ENCODE measurements at places on chromosomes 1 and 21.

- no peak for DNase-seq
These were observed 64.6 kb upstream of the TARBP1 start for GRCh38 chr1:234543442-234544086.

- peak; percentile 3 for DNase-seq
These were observed 98.0 kb downstream of the WDR4 start for GRCh38 chr21:42781150-42781970.

DNA sequence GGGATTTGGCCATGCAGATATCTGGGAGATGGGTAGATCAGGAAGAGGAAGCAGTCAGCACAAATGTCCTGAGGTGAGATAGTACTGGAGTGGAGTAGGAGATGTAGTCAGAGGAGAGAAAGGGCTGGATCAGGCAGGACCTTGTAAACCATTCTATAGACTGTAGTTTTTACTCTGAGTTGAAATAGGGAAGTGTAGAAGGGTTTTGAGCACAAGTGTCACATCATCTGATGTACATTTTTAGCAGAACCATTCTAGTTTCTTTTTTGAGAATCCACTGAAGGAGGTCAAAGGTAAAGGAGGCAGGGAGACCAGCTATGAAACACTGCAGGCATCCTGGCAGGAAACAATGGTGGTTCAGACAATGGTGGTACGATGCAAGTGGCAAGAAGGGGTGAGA lies 194.6 kb upstream of the RRP15 start:
- DNase-seq, result no peak

DNA sequence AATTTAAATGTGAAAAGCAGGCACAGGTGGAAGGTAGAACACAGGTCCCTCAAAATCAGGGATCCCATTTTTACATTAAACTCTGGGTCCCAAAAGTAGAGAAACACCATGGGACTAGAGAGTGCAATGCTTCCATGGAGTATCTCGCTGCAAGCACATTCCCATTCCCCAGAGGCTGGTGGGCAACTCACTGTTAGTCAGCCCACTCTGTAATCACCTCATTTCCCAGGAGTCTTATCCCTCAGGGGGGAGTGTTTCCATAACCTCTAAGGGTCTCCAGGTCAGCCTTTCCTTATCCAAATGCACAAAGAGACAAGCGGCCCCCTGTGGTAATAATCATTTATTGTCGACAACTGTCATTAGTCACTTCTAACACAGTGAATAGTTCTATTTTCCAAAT lies 490.1 kb upstream of the LRRC7 start:
- no peak for DNase-seq

DNA sequence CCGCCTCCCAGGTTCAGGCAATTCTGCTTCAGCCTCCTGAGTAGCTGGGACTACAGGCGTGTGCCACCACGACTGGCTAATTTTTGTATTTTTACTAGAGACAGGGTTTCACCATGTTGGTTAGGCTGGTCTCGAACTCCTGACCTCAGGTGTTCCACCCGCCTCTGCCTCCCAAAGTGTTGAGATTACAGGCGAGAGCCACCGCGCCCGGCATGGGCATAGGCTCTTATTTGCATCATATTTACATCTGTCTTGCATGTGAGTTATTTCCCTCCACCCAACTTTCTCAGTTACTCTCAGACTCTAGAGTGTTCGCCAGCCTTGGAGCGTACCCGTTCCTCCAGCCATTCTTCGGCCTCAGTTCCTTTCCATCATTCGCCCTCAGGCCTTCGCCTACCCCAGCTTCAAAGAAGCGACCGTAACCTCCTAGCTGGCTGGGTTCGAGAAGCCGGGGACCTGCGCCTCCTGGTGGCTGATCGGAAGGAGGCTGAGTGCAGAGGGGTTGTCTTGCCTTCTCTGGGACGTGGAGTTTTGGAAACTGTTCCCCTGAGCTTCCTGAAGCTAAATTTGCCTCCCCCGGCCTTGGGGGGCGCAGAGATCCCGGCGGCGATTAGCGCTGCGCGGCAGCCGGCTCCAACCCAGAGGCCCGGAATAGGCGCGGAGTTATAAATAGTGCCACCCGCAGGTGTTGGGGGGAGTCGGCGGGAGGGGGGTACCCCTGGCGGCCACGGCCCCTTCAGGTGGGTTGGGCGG lies 3.6 kb upstream of the ZBTB7B start:
- peak; percentile 60 for DNase-seq

- DNase-seq, result no peak
These were observed 356.4 kb upstream of the PLXNA2 start for GRCh38 chr1:208600456-208601190.

DNA sequence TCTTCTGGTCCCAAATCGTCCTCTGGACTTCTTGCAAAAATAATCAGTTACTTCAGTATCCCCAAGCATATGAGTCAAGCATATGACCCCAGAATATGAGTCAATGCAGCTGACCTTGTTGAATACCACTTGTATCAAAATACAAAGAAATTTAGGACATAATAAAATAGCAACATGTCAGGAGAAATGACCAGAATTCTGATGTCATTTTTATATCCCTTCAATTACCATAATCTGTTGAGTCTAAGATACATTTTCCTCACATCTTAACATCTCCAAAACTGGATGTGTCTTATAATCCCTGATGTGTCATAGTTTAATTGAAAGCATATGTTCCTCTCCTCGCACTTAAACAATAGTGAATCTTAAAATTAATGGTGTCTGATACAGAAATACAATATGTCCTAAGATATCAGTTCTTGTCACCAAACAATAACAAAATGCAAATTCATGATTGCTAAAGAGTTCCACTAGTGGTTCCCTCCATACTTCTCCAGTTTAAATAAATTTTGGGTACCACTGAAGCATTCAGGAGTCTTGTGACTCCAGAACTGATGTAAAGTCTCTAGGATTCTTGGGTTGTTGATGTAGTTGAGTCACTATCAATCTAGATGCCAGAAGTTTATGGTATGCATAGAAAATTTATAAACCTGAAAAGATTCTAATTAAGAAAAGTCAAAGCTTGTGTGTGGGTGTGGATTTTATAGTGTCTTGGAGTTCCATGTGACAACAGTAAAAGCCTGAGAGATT lies 41.8 kb downstream of the KIFAP3 start:
- DNase-seq, result no peak

GRCh38 chr1:205949753-205950152 lies 6.5 kb upstream of the SLC26A9 start:
- DNase-seq, result no peak

GRCh38 chr1:192581131-192581927 lies 5.8 kb downstream of the RGS1 start:
- DNase-seq, result no peak

DNA sequence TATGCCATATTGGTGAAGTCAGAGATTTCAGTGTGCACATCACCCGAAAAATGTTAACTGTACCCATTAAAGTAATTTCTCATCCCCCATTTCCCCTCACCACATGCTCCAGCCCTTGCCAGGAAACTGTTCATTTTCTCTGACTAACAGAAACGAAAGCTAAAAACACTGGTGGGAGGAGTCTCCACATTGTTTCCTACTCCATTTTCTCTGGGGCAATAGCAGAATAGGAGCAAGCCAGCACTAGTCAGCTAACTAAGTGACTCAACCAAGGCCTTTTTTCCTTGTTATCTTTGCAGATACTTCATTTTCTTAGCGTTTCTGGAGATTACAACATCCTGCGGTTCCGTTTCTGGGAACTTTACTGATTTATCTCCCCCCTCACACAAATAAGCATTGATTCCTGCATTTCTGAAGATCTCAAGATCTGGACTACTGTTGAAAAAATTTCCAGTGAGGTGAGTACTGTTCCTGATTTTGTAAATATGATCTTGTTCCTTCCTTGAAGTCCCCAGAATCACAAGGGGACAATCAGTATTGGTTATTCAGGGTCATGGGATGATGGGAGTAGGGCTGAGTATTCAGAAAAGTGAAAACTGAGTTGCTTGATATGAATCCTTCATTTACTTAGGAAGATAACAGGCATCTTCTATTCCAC lies at the start of gene IFI16:
Gene IFI16, plus strand, starts transcription at position 204 of the 658 bp plus-strand sequence. CDS start 4,774 bp downstream, outside the sequence.
- DNase-seq, result peak; percentile 62

DNA sequence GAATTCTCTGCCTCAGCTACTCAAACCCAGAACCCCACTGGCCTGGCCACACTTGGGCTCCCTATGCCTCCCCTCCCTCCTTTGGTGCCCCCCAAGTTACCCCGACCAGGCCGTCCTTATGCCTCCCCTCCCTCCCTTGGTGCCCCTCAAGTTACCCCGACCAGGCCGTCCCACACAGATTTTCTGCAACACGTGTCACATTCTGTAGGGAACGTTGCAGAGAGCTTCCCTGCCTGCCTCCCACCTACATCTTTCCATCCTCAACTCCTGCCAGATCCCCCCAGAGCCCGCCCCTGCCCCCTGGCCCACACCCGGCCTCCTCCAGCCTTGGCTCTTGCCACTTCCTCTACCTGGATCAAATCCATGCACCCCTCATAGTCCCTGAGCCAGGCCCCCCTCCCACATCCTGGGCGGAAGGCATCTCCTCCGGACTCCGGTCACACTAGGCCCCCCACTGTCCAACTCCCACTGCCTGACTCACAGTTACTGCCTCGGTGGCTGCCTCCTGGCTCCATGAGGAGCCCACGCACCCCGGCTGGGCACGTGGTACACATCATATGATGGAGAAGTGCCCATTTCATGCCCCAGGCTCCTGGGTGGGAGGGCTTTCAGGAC lies 41.2 kb downstream of the KCNAB2 start:
- no peak for DNase-seq

GRCh38 chr1:161482610-161483009 lies 22.6 kb upstream of the FCGR2A start:
- DNase-seq, result no peak

DNA sequence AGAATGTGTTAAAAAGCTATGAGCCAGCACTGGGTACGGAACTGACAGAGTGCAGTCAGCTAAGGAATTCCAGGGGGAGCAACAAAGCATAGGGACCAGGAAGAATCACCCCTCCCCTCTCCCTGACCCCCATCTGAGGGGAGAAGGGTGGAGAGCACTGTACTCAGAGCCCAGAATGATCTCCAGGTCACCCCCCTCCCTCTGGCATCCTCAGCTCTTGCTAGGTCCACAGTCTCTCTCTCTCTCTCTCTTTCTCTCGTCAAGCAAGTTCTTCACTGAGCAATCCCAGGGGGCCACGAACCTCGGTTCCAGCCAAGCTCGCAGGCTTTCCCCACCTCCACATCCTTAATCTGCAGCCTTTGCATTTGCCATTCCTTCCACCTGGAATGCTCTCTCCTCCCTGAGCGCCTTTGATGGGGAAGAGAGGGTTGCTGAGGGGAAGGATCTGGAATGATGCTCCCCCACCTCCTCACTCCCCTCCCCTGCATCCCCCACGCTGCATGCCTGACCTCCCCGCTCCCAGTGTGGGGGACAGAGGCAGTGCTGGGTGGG lies 6.7 kb upstream of the WASF2 start:
- no peak for DNase-seq

- DNase-seq, result no peak
These were observed 356.0 kb downstream of the S1PR1 start for GRCh38 chr1:101592845-101593244.

DNA sequence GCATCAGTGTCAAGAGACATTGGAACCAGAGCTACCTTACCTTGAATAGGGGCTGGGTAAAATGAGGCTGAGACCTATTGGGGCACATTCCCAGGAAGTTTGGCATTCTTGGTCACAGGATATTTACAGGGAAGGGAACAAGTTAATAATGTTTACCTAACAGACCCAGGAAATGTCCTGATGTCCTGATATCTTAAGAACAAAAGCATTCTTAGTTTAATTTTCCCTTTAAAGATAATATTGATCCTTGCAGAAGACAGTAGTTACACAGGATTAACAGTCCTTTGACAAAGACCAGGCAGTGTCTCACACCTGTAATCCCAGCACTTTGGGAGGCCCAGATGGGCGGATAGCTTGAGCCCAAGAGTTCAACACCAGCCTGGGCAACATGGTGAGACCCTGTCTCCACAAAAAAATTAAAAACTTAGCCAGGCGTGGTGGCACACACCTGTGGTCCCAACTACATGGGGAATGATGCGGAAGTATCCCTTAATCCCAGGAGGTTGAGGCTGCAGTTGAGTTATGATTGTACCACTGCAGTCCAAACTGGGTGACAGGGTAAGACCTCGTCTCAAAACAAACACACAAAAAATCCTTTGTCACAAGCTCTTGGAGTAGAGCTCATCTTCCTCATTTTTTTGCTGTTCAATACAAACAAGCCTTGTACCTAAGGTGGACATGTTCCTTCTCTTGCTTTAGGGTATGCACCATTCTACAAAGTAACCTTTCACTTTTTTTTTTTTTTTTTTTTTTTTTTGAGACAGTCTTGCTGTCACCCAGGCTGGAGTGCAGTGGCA lies 1.3 kb upstream of the TOMM20 start:
- no peak for DNase-seq

- DNase-seq, result no peak
These were observed 318.3 kb downstream of the RRAGC start for GRCh38 chr1:38541223-38541622.

DNA sequence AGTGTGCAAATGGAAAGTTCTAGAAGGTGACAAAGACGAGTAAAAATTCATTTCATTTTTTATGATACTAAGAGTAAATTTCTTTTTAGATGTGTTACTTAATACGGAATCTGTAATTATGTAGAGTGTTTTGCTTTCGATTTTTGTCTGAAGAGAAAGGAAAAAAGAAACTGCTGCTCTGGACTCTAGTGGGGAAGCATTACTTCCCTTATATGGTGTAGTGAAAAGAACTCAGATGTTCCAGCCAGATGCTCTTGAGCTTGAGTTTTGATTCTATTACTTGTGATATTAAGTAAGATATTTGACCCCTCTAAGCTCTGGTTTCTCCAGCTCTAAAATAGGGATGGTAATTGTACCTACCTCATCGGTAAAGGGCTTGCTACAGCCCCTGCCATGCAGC lies 12.2 kb upstream of the GPR161 start:
- no peak for DNase-seq

DNA sequence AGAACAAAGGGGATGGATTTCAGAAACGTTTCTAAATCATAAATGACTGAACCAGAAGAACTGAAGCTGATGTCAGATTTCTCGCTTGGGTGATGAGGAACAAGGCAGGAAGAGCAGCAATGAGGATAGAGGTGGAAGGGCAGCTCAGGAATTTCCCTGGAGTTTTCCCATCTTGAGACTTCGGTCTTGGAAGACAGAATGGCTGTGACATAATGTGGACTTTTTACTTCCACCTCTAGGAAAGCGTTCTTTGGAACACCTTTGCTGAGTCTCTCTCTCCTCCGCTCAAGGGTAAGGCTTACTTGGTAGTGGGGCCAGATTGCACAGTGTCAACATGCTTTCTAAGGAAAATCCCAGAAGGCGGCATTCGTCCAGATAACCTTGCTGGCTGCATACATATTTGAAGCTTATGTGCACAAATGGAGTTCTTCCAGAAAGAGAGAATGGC lies 36.6 kb downstream of the DEGS1 start:
- DNase-seq, result no peak

Data from trophoblast cell (in vitro differentiated cells and primary cell).